ENCODE measurements at places on chromosomes 2 and 18.

DNA sequence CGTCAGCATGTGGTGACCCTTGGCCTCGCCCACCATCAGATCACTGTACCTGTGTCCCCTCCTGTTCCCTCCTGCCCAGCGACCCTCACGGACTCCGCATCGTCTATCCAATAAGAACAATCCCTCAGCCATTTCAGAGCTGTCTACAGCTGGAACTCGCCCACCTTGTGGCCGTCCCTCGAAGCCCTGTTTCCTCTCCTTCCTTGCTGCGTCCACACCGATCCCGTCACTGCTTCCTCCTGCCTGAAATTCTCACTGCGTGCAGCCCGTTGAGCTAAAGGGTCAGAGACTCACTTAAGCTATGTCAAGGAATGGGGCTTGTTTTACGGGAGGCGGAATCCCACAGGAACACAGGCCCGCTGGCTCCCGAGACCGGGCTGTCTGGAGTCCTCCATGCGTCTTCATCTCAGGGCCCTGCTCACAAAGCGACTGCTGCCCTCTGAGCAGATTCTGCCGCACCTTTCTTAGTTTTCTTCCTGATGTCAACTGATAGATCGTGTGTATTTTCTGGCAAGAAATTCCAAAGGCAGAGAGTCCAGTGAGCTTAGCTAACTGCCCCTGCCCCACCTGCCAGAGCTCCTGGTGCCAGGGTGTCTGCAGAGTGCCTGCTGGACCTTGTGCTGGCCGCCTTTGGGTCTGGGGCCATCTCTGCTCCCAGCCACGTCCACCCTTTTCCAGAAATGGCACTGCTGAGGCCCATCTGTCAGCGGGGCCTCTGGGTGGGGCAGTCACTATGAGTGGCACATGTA is 35.3 kb downstream of the KLHL29 start:
- no peak for DNase-seq

DNA sequence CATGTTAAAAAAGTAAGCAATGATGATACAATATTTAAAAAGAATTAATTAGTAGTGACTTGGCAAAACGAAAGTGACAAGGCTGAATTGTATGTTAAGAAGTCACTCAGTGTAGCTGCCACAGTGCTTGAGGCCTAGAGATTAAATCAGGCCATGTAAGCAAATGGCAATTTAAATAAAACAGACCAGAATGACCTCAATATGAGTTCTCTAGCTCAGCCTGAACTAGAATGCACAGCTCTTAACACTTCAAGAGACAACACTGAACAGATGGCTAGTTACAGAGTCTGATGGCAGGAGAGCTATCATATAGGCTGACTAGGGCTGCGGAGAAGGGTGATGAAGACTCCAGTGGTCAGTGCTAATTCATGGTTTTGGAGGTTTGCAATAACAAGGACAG is 117.9 kb upstream of the ZBTB14 start:
- no peak for DNase-seq

DNA sequence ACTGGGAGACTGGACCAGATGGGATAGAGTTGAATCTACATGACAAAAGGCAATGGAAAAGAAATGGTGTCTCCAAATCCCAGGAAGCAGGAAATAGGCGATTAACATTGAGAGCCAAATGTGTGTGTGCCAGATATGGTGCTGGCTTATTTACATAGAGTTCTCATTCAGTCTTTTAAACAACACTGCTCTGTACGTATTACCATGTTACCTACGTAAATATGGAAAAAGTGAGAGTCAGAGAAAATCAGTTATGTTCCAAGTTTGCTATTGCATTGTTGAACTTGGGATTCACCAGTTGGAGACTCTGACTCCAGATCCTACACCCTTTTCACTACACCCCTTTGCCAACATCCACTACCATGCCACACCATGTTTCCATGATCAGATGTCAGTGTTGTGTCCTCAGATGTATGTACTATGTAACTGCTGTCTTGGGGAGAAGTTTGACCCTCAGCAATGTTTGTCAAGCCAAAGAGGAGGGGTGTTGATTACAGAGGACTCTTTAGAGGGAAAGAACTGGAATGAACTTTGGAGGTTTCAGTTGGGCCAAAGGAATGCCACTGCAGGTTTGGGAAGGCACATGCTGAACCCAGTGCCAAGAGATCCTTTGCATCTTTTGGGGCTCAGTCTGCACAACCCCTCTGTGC is 19.6 kb upstream of the GREB1 start:
- DNase-seq: no peak

GRCh38 chr18:76972241-76972640 is 149.9 kb downstream of the ZNF236 start:
- no peak for DNase-seq

GRCh38 chr2:16581241-16581640 is 84.4 kb downstream of the CYRIA start:
- no peak for DNase-seq

- peak; percentile 25 for DNase-seq
These were observed 737.9 kb upstream of the SALL3 start for GRCh38 chr18:78241535-78242253.

GRCh38 chr2:228690681-228691080 is 509.2 kb upstream of the SPHKAP start:
- no peak for DNase-seq

DNA sequence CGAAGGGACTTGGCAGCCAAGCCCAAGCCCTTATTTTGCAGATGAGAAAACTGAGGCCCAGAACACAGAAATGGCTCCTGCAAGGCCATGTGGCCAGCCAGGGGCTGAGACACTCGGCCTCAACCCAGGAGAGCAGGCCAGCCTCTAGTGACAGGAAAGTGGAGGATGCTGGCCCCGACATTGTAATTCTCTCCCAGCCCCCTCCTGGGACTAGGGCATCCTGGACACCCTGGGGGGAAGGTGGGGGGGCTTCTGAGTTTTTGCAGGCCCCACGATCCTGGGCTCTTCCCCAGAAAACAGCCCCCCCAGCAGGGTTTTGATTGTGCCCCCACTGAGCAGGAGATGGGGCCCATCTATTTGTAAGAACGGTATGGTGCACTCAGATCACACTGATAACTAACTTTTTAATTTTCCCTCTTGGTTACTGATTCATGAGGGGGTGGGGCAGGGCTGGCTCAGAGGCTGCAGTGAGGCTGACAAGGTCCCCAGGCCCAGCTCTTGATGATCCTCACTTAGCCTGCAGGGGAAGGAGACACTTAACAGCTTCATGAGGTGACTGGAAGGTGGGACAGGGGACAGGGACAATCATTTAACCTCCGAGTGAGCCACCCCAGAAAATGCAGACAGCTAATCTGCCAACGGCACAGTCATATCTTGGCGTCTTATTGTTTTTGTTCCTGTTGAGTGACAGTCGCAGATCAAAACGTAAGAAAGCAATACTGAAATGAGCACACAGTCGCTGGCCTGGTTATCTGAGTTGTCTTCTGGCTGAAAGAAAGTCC is 18.9 kb downstream of the SMAD7 start:
- no peak for DNase-seq

GRCh38 chr2:83725735-83726134 is 733.3 kb downstream of the SUCLG1 start:
- DNase-seq: no peak

GRCh38 chr2:152683400-152683799 is 33.9 kb downstream of the PRPF40A start:
- DNase-seq: no peak

GRCh38 chr18:3129053-3129864 is 90.5 kb downstream of the MYOM1 start:
- DNase-seq: peak; percentile 55

GRCh38 chr2:210558708-210559107 is 2.3 kb downstream of the CPS1 start:
- no peak for DNase-seq

DNA sequence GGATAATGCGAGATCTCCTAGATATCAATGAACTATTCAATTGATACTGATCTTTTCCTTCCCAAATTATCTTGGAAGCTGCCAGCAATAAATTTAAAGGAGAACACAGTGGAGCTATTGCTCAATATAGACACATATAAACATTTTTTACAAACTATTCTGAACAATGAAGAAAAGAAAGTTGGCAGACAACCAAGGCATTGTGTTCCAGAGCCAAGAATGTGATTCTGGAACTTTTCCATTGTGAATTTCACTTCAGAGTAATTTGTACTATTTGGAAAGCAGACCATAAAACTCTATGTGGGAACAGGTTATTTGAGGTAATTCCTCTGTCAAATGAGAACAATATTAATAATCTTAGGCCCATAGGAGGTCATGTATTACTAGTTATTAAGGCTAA is 588.2 kb downstream of the IRS1 start:
- DNase-seq: no peak

DNA sequence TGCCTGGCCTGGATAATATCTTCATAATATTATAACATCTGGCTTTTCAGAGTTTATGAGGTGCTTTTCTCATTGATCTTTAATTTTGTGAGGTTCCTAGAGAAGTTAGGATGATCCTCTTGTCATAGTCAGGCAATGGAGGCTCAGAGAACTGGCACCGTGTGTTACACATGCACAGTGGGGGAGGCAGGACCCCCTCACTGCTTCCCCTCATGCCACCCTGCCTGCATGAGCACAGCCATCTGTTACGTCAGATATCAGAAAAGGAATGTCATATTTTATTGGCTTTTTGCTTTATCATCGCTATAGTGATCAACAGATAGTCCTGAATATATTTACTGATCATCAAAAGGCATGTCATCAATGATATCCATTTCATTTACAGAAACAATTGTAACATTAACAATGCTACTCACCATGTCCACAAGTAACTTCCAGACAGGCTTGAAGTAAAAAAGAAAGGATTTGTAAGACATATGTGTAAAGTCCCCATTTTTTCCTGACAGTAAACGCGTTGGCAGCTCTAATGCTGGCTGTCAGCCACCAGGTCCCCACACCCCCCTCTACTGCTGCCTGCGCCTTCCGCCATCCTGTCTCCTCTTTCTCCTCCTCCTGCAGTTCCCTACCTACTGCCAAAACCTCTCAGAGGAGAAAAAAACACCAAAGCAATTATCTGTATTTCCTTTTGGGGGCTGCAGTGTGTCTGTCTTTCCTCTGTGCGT is 18.8 kb downstream of the ENOSF1 start:
- no peak for DNase-seq

- no peak for DNase-seq
These were observed 396.7 kb downstream of the CDH2 start for GRCh38 chr18:27780061-27780745.

Measured in NCI-H774 (cell line).